Activated CD8-positive, alpha-beta T cell treated with anti-CD3 and anti-CD28 coated beads, Interleukin-2, amount 10 ng/mL, durations not matched to agents 7 days and 5 days (primary cell): ENCODE measurements at places on chromosomes 5 and 9. TPM values are rescaled to one million over a fixed set of nuclear protein-coding genes. Genes with fewer than 3 reads are reported as not detected.
A peak's percentile ranks its signal among the peaks of the same experiment; 100 is the strongest.

GRCh38 chr5:92567831-92568450 is 1013.1 kb downstream of the NR2F1-AS1 start:
- no peak for DNase-seq

GRCh38 chr9:112361601-112362000 is 18.3 kb upstream of the HSDL2 start:
- DNase-seq: no peak

- no peak for DNase-seq
Measured at GRCh38 chr5:83034528-83035207, 42.5 kb downstream of the TMEM167A start.

- no peak for DNase-seq
Measured at GRCh38 chr9:89514956-89515355, 17.0 kb upstream of the SEMA4D start.

DNA sequence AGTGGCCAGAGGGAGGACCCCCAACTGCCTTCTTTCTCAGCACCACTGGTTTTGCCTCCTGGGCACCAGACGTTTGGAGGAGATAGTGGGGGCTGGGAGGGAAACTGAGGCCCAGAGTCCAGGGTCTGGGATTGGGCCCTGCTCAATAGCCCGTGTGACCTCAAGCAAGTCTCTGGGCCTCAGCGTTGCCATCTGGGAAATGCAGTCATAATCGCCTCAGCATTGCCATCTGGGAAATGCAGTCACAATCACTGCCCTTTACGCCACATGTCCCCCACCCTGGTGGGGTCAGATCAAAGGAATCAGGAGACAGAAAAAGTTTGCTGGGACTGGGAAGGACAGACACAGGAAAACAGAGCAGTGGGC is 1.6 kb downstream of the SH2D3C start:
- peak; percentile 42 for DNase-seq

DNA sequence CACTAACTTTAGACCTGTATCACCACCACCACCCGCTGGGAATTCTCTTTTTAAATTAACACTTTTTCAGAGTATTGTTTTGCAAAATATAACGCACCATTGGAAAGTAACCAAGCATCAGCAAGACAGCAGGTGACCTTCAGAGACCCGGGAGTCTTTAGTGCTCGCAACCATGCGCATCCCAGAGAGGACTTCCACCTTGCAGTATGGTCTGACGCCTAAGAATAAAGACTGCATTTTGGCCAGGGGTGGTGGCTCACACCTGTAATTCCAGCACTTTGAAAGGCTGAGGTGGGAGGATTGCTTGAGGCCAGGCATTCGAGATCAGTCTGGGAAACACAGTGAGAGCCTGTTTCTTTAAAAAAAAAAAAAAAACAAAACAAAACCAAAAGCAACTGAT is 113.8 kb downstream of the MED27 start:
- no peak for DNase-seq

- DNase-seq: no peak
Measured at GRCh38 chr5:3222924-3223323, 372.7 kb upstream of the IRX1 start.

CYSRT1 gene
- 0.42 TPM for total RNA-seq

- DNase-seq: no peak
Measured at GRCh38 chr5:150489360-150490295, 18.3 kb upstream of the NDST1 start.

- DNase-seq: no peak
Measured at GRCh38 chr9:75146229-75146628, 57.9 kb downstream of the OSTF1 start.

GRCh38 chr5:14465776-14466175 is 115.8 kb upstream of the OTULINL start:
- no peak for DNase-seq

DNA sequence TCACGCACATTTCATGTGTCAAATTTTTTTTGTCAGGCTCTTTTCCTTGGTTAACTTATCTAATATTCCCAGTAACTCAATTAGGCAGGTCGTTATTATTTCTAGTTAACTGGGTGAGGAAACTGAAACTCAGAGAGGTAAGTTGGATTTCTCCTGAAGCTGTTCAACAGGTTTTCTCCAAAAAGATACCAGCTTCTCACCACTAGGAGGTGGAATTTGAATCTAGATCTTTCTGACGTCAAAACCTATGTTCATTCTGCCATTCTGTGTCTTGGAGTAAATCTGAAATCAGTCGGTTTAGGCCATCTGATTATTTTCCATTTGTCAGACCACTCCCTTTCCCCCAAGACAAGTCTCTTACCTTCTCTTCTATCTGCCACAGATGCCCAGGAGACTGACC is 572.9 kb downstream of the ACTL7B start:
- DNase-seq: no peak

DNA sequence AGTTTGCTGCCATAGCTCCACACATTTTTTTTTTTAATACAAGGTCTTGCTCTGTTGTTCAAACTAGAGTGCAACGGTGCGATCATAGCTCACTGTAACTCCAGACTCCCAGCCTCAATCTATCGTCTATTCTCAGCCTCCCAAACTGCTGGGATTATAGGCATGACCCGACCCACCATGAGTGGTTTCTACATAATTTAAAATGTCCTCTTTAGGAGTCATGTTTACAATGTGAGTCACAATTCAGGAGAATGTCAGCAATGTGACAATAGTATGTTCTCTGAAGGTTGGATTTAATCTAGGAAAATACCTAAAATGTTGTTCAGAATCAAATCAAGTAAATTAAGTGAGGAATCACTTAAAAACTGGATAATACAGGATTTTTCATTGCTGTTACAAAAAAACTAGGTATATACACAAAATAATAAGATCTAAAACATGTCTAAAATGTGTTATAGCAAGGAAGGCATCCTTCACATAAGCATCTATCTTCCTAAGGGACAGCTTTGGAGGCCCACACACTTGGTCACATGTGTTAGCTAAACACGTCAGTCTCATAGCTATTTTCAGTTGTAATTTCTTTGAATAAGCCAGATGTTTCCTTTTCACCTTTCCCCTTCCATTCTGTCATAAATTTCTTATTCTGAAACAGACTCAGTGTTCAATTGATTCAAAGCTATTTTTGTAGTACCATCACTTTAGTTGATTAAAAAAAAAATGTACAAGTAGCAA is 30.0 kb upstream of the ELAVL2 start:
- no peak for DNase-seq

GRCh38 chr5:100676817-100677631 is 141.8 kb downstream of the FAM174A start:
- DNase-seq: no peak

SPAAR gene
- total RNA-seq: not detected

- DNase-seq: peak; percentile 78
Measured at GRCh38 chr5:180784497-180785097, 18.0 kb downstream of the MGAT1 start.

GRCh38 chr5:59517926-59518585 is 375.5 kb downstream of the PDE4D start:
- DNase-seq: no peak

GRCh38 chr5:152673601-152674000 is 268.5 kb upstream of the NMUR2 start:
- DNase-seq: no peak

ZNF354C gene
- 7.5 TPM for total RNA-seq

DNA sequence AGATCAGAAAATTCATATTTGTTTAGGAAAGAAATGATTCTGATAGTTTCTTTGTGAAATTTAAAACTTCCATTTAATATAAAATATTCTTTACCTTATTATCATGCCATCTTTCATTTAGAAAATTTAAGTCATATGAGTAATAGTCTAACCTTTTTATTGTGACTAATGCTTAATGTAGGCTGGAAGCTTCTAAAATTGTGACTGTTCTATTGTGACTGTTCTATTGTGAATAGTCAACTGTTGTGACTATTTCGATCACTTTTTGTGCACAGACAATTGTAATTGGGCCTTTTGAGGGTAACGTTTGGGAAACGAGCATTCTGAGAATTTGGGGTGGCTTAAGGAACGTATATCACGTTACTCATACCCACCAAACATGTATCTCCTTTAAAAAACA is 100.0 kb downstream of the PARP8 start:
- no peak for DNase-seq

NIM1K gene
- total RNA-seq: 0.61 TPM

ZNF79 gene
- 11.3 TPM for total RNA-seq

DNA sequence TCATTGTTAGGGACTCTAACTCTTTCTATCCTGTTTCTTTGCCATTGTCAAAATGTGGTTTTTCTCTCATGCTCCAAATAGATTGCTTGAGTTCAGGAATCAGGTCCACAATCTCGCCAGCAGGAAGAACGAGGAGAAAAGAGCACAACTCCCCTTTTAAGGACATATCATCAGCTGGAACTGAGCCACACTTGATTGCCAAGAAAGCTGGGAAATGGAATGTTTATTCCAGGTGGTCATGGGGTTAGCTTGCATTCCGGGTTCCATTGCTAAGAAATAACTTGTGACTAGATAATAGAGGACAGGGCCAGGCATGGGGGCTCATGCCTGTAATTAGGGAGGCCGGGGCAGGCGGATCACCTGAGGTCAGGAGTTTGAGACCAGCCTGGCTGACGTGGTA is 32.4 kb upstream of the C9orf57 start:
- no peak for DNase-seq

GFRA3 gene
- 0.18 TPM for total RNA-seq

SLC34A3 gene
- total RNA-seq: not detected

- no peak for DNase-seq
Measured at GRCh38 chr5:302966-303365, 18.5 kb upstream of the AHRR start.

GABRA1 gene
- not detected for total RNA-seq

DNA sequence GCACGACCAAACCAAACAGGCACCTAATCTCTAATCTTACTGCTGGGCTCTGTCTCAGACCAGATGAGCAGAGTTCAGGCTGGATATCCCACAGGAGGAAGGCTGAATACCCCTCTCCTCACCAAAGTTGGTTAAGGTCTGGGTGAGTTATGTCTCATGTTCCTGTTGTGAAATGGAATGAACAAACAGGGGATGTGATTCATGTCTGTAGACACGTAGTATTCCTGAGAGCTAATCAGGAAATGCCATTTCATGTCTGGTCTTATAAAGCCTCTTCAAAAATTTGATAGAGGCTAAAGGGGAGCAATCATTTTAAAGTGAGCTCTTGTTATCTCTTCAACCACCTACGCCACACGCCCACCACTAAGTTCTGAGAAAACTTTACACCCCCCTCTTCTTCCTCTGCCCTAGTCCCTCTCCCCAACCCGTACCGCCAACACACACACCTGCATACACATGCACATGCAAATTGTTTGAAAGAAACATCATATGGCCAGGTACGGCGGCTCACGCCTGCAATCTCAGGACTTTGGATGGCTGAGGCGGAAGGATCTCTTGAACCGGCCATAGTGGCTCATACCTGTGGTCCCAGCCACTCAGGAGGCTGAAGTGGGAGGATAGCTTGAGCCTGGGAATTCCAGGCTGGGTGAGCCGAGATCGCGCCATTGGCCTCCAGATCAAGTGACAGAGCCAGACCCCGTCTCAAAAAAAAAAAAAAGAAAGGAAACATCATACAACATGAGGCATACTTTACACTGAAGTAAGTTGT is 69.8 kb upstream of the RAI14 start:
- no peak for DNase-seq

DNA sequence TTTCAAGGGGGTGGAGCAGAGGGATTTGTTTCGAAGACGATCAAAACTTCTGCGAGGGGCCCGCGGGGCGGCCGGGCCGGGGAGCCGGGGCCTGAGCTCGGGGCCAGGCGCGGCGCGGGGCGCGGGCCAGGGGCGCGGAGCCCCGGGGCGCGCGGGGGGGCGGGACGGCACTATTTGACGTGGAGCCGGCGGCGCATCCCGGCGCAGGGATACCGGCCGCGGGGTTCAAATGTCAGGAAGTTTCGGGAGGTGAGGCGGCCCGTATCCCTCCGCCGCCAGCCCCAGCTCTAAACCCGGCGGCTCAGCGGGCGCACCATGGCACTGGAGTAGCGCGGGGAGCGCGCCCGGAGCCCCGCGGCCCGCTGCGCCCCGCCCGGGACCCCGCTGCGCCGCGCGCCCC is at the start of gene LMX1B:
TSS of gene LMX1B (plus strand) at position 278 of the 400 bp plus-strand sequence. CDS start 522 bp downstream, outside the sequence.
- DNase-seq: no peak

DNA sequence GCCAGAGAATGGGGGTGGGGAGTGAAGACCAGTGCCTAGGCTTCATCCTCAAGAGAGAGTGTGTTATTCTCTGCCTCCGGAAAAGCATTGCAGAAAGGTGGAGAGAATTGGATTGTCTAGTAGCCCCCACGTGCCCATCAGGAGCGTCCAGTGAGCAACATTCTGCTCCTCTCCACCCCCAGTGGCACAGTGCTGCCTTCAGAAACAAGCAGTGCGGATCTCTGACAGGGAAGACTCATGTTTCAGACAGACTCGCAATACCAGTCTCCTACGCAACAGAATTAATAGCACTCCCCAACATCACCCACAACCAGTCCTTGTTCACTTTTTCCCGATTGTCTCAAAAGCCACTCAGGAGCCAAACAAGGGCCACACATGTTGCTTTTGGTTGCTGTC is 14.9 kb upstream of the CEL start:
- DNase-seq: no peak
